ENCODE measurements at places on chromosomes 11 and 22.

GRCh38 chr11:61516191-61516590, 7.6 kb downstream of the LRRC10B start:
- DNase-seq = no peak

GRCh38 chr11:79609511-79609910, 168.7 kb upstream of the TENM4 start:
- no peak for DNase-seq

DNA sequence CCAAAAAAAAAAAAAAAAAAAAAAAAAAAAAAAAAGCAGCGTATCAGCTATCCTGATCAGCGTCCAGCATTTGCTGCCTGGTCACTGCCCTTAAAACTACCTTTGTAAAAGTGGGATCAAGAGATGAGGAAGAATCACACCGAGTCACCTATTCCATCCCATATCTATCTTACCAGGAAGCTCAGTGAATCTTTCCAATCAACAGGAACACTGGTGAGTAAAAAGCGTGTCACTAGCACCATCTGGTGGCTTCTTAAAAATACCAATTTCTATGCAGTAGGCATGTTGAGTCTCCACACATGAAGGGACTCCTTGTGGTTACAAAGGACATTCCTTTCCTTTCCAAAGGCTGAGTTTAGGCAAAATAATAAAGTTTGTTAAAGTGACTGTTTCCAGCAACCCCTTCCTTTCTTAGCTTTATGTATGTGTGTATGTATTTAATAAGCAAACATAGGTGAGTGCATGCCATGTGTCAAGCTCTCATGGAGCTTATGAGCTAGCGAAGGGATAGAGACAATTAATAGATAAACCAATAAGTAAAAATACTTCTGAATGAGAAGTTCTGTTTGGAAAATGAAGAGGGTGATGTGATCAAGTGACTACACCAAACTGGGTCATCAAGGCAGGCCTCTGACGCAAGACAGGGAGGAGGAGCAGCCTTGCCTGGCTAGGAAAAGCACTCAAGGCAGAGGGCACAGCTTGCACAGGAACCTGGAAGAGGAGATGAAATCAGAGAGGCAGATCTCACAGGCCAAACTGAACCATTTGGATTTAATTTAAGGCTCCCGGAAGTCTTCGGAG, 13.9 kb upstream of the TP53AIP1 start:
- DNase-seq = peak; percentile 66

- no peak for DNase-seq
These were observed at the start of gene DESI1 for GRCh38 chr22:41620589-41621098. Gene DESI1, minus strand, starts transcription at chr22:41621043. Its CDS starts 204 bp downstream, at chr22:41620839.

DNA sequence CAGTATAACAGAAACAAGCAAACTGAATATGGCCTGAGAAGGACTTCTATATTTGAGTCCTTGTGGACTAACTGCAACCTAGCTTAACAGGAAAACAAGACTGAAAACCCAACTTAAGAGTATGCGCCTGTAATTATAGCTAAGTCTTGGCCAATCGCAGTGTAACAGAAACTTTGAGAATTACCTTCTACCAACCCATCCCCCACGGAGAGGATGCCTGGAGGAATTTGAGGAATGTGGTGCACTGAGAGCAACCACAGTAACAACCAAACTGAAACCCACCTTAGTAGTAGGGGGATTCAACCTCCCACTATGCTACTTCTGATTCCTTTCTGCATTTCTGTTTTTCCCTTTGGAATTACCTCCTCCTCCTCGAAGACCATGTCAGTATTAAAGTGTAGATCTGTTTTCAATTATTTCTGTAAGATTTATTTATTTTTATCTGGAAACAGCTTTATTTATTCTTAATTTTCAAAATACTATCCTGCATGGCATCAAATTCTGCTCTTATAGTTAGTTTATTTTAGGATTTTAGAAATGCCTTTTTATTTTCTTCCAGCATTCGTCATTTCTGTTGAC, 393.6 kb downstream of the KCNA4 start:
- no peak for DNase-seq

- DNase-seq = no peak
These were observed 9.6 kb downstream of the QSER1 start for GRCh38 chr11:32902089-32902665.

GRCh38 chr22:43094551-43094950, 5.4 kb upstream of the TTLL1 start:
- no peak for DNase-seq

GRCh38 chr11:68016161-68016903, 6.2 kb downstream of the ALDH3B1 start:
- DNase-seq = no peak

- DNase-seq = no peak
These were observed 37.7 kb upstream of the CD44 start for GRCh38 chr11:35101223-35101622.

- no peak for DNase-seq
These were observed 50.5 kb downstream of the MAML2 start for GRCh38 chr11:96292291-96293010.

DNA sequence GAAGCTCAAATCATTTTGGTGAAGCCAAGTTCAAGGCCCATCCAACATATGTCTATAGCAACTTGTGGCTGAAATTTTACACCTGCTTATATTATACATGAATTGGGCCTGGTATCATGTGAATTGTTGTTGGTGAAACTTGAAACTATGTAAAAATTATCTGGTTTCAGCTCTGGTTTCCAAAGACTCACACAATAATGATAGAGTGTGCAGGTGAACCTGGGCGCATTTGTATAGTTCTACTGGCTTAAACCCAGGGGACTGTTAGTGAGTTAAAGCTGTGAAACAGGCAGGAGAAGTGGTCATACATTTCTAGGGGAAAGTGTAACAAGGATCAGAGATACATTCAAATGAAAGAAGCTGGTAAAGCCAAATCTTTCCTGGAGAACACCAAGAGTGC, 627.3 kb downstream of the METTL15 start:
- no peak for DNase-seq

- DNase-seq = no peak
These were observed 34.7 kb downstream of the USP35 start for GRCh38 chr11:78223320-78223954.

- no peak for DNase-seq
These were observed 960 bp upstream of the CADM1 start for GRCh38 chr11:115505175-115505574.
